ENCODE measurements at places on chromosomes 4 and X.

DNA sequence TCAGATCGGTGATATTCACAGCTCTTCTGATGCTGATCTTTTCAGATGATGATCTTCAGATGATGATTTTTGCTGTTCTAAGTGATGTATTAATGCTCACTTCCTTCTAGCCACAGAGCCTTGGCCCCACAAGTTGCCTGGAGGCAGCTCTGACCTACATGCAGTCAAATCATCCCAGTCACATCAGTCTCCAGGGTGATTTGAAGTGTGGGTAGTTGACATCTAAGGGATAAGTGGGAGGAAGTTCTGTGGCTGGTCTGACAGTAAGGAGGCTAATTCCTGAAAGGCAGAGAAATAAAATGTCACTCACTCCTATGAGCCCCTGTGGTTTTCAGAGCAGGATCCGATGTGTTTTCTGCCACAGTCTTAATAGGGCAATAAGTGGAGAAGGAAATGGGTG, 79.8 kb upstream of the RPL34 start:
- no peak for DNase-seq

GRCh38 chr4:85603437-85604336, 128.7 kb downstream of the ARHGAP24 start:
- DNase-seq = no peak

- no peak for DNase-seq
Measured at GRCh38 chr4:146439437-146439836, 82.3 kb downstream of the SLC10A7 start.

DNA sequence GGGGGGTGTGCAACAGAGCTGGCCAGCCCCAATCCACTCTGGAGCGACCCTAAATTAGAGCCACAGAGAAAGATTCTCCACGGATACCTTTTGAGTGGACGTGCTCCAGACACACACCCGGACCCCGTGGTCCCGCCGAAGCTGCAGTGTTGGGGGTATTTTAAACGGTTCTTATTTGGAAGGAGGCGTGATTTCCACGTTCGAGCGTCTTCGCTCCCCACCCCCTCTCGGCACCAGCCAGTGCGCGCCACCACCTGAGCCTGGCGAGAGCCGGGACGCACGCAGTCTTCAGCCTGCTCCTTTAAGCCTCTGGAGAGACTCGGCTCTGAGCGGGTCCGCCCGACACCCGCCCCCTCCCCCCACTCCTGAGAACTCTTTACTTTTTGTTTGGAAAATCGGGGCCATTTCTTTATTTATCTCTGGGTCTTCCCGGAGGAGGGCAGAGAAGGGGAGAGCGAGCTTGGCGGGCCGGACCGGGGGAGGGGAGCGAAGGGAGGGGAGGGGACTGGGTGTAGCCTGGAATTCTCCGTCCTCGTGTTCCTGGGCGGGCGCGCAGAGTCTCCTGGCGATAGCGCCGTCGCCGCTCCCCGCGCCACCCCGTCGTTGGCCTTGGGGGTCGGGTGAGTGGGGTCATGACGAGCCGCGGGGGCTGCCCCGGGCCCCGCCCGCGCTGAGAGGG, 668 bp upstream of the PTCHD1 start:
- DNase-seq = no peak

GRCh38 chr4:73831569-73831968, 4.9 kb upstream of the CXCL6 start:
- DNase-seq = no peak

- DNase-seq = no peak
Measured at GRCh38 chrX:110097920-110098319, 95.0 kb downstream of the TMEM164 start.

DNA sequence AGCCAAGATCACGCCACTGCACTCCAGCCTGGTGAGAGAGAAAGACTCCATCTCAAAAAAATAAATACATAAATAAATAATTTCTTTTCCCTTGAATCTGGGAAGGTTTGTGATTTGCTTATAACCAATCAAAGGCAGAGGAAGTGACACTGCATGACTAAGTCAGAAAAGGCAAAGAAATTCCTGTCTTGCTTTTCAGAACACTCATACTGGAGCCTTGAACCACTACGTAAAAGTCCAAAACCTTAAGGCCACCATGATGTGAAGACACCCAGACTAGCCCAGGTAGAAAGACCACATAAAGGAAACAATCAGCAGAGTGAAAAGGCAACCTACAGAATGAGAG, 36.6 kb downstream of the TMEM156 start:
- no peak for DNase-seq
